Stimulated activated CD4-positive, alpha-beta T cell treated with anti-CD3 and anti-CD28 coated beads, Interleukin-1b, Interleukin-23, amount 100 ng/mL, for 24 hours (primary cell): ENCODE measurements at places on chromosomes 4 and X.

DNA sequence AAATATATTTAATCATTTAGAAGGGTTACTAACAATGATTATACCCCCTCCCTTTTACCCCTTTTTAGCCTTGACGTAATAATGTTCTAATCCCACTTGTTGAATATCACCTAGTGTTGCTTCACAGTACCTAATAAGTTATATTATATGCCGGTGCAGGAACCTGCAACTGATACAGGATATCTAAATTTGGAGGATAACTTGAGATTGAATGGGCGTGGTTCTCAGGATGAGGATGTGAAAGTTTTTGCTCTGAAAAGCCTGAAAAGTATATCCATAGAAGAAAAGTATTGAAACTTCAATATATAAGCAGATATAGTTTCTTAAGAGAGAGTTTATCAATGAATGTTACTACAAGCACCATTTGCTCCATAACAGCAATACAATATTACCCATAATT lies 59.8 kb downstream of the ZNF711 start:
- no peak for DNase-seq

- DNase-seq: no peak
Observed at GRCh38 chr4:184680698-184681097, 31.2 kb downstream of the PRIMPOL start.

DNA sequence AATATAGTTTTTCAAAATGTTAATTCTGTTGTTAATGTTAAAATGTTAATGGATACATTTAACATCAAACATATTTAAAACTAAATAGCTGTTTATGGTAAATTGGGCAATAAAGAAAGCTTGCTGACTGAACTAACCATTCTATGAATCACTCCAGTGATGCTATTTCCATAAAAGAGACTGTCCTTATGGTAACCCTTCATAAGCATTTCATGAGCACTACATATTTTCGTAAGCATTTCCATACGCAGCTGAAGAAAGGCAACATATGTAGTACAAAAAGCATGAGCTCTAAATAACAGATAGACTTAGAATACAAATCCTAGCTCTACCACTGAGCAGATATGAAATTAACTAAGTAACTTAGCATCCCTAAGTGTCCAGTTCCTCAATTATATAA lies 188.9 kb downstream of the COL25A1 start:
- DNase-seq: no peak

DNA sequence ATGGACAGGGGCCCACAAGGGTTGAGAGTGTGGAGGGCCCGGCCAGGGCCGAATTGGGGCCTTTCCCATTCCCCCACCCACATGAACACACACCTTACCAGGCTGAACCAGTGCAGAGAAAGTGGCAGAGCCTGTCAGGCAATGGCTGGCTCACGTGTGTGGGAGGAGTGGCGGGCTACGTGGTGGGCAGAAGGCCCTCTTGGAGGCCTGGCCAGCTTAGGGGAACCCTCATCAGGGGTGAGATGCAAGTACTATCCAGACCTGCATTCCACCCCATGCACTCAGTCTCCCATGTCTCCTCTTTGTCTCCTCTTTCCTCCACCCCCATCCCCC lies 965 bp downstream of the TCEAL4 start:
- DNase-seq: no peak

GRCh38 chr4:188195389-188195985 lies 56.2 kb downstream of the TRIML1 start:
- no peak for DNase-seq
